ENCODE measurements at places on chromosomes 13 and 19.

DNA sequence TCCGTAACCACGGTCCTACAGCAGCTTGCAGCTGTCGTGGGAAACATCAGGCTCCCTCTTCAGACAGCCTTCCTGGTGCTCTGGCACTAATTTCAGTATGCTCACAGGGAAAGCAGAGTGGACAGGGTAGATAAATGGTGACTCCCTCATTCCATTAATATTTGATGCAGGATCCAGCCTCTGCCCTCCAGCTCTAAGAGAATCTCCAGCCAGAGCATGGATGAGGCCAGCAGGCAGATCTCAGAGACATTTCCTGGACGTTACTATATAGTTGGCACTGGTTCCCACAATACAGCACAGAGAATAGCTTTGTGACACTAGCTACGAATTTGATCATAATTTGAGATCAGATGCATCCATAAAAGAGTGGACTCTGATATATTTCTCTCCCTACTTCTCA is 341.4 kb downstream of the LIG4 start:
- DNase-seq: no peak

DNA sequence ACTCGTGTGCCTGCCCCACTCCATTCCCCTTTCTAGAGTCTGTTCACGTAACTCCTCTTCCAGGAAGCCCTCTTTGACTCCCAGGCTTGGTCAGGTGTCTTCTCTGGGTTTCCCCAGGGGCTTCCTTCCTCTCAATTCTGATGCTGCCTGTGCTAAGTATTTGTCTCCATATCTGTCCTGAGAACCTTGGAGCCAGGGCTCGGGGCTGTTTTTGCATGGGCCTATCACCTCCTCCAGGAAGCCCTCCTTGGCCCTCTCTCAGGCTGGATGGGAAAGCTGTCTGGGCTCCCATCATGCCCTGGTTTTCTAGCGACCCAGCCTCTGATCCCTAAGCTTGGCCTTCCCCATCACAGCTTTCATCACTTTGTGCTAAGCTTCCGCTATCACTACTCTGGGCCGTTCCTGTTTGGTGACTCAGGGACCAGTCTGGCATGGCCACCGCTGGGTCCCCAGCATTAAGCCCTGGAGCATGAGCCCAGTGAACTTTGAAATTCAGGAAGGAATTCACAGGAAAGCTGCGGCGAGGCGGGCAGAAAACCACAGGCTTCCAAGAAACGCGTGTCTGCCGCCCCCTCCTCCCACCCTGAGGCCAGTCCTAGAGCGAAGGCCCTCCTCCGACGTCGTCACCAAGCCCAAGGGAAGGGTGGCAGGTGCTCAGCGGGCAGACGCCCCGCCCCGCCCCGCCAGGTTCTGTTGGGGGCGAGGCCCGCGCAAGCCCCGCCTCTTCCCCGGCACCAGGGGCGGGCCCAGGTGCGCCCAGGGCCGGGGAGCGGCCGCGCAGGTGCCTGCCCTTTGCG is 486 bp upstream of the SPINT2 start:
- DNase-seq: peak; percentile 81

DNA sequence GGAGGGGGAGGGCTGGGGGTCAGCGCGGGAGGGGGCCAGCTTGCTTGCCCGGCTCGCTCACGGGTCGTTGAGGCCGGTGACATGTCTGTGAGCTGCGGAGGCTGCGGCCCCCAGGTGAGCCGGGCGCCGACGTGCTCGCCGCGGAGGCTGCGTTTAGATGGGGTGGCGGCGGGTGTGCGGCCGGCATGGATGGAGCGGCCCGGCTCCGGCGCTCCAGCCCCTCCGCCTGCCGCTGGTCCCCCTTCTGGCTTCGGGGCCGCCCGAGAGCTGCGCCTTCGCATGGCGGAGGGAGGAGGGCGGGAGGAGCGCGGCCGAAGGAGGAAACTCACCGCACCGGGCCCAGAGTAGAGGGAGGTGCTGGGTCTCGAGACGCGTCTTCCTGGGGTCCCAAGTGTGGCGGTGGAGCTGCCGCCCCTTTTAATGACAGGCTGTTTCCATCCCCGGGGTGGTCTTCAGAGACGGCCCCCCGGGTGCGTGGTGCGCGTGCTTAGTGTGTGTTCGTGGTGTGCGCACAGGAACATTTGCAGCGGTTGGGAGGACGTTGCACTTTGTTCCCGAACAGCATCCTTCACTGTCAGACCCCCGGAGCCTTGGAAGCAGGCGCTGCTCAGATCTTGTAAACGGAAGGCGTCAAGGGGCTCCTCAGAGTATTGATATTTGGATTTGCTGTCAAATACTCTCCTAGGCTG is at the start of gene AKAP11:
AKAP11 (plus strand) TSS at position 38 of the 689 bp plus-strand sequence. CDS start 14,197 bp downstream, outside the sequence.
- peak; percentile 40 for DNase-seq

DNA sequence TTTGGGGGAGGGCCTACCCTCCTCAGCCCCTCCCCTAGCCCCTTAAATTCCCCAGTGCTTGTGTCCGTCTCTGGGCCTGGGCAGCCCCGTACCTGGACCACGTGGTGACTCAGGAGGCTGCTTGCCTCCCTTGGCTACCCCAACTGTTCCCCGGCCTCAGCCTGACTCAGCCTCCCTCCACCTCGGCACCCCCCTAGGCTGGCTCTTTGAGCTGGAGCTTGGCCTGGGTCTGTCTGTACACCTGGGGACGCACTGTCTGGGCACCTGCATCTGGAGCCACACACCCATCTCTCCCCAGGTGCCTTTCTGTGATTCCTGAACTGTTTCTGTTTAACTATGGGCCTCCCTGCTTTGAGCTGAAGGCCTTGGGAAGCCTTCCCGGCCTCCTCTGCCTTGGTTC is 1.8 kb upstream of the KLK14 start:
- DNase-seq: no peak

GRCh38 chr13:46154136-46154801 is 27.7 kb downstream of the LCP1 start:
- no peak for DNase-seq

DNA sequence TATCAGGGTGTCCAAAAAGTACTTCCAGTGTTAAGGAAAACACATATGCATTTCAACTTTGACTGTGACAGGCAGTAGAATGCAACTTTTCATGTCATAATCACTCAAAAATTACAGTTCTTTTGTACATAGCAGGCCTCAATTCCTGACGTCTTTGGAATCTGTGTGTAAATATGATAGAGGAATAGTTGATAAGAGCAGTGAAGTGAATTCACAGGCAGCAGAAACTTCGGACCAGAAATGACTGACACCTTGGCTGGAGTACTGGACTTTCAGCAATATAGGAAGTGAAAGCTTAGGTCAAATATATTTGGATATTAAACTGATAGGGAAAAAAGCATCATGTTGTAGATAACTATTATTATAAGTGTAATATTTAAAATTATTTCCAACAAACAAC is 1741.2 kb upstream of the PCDH20 start:
- no peak for DNase-seq

DNA sequence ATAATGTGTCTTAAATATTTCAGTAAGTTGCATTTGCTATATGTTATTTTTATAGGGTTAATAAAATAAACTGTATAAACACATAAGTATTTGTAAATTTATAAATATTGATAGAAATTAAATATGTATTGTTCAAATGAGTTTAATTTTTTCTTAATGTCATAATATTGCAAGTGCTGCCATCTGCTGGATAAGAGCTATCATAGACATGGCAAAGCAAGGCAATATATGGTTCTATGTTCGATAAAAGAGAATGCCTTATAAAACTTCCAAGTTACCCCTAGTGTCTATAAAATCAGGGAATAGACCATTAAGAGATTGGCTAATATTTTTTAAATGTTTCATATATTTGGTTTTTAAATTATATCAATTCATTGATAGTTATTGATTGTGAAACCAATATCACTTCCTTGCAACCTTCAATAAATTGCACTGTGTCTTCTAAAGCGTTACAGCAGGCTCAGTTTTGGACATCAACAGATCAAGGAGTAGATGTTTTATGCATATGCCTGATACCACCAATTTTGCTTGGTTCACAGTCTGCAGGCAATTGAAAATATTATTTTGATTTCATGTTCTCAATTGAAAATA is 29.0 kb upstream of the SLITRK6 start:
- no peak for DNase-seq

- no peak for DNase-seq
Observed at GRCh38 chr19:6800991-6801484, 28.5 kb downstream of the VAV1 start.

GRCh38 chr19:55311397-55311796 is 13.7 kb downstream of the TMEM150B start:
- no peak for DNase-seq

DNA sequence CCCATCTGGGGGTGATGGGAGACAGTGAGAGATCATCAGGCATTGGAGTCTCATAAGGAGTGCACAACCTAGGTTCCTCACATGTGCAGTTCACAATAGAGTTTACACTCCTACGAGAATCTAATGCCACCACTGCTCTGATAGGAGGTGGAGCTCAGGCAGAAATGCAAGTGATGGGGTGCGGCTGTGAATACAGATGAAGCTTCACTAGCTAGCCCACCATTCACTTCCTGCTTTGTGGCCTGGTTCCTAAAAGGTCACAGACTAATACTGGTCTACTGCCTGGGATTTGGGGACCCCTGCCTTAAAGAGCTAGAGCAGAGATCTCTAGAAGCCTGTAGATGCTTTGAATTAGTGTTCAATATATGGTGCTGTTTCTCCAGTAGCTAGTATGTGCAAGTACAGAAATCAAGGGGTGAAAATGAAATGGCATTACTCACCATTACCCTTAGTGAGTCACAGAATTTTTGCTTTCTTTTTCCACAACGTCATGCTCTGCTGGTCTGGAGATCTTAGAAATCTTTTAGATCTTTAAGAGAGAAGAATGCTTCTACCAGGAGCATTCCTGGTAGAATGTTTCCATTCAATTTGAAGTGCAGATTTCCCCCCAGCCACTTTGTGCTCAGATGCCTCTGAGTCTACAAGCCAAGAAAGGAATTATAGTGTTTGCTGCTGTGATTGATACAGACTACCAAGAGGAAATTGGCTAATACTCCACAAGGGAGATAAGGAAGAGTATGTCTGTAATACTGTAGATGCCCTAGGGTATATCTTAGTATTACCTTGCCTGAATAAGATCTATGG is 2301.2 kb downstream of the PCDH9 start:
- no peak for DNase-seq

GRCh38 chr19:1232652-1233072 is 5.1 kb downstream of the CBARP start:
- DNase-seq: no peak

- no peak for DNase-seq
Observed at GRCh38 chr13:59061621-59062020, 1102.1 kb downstream of the DIAPH3 start.

GRCh38 chr13:24802074-24802473 is 38.1 kb downstream of the RNF17 start:
- no peak for DNase-seq

DNA sequence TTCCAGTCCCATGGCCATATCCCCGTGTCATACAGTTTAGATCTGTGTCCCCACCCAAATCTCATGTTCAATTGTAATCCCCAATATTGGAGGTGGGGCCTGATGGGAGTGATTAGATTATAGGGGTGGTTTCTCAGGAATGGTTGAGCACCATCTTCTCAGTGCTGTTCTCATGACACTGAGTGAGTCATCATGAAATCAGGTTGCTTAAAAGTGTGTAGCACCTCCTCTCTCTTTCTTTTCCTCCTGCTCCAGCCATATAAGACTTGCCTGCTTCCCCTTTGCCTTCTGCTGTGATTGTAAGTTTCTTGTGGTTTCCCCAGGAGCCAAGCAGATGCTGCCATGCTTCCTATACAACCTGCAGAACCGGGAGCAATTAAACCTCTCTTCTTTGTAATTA is 197.8 kb downstream of the NALCN start:
- DNase-seq: no peak

GRCh38 chr19:19530423-19530804 is 1.7 kb downstream of the YJEFN3 start:
- DNase-seq: no peak

GRCh38 chr13:106628936-106629659 is 61.2 kb upstream of the ARGLU1 start:
- DNase-seq: no peak

DNA sequence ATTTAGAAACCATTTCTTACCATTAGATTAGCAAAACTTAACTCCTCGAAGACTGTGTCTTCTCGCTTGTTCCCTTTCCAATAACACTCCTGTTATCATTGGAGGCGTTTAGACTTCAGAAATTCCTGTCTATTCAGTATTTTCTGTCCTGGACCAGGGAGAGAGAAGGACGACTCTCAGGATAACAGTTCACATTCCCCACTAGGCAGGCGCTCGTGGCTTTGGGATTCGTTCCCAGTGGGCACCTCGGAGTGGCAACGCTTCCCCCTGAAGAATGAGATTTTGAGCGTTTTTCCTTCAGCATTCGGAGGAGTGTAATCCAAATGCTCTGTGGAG is 429 bp upstream of the ZNF225 start:
- no peak for DNase-seq

GRCh38 chr19:42542791-42543190 is 14.5 kb upstream of the CEACAM1 start:
- no peak for DNase-seq

- no peak for DNase-seq
Observed at GRCh38 chr19:17248011-17248776, 2.5 kb upstream of the NR2F6 start.

DNA sequence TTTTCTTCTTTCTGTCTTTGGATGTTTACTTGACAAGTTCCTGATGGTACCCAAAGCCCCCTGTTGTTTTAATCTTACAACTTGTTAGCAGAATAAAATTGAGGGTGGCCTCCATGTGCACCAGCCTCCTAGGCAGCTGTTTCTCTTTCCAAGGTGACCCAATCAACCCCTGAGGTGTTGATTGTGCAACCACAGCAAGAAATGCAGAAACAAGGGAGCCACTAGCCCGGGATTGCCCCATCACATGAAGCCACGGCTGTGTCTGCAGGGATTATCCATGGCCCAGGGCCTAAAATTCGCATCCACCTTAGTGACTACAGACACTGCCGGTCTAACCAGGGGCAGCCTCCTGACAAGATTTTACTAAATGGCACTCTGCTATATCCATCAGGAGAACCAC is 14.4 kb downstream of the CEACAM4 start:
- no peak for DNase-seq

GRCh38 chr13:28611654-28612131 is 47.2 kb upstream of the POMP start:
- no peak for DNase-seq
